Stomach (tissue), 19 donors: ENCODE measurements at places on chromosomes 11 and 22. TPM values are rescaled to one million over a fixed set of nuclear protein-coding genes. Genes with fewer than 3 reads are reported as not detected.
A peak's percentile ranks its signal among the peaks of the same experiment; 100 is the strongest.

DNA sequence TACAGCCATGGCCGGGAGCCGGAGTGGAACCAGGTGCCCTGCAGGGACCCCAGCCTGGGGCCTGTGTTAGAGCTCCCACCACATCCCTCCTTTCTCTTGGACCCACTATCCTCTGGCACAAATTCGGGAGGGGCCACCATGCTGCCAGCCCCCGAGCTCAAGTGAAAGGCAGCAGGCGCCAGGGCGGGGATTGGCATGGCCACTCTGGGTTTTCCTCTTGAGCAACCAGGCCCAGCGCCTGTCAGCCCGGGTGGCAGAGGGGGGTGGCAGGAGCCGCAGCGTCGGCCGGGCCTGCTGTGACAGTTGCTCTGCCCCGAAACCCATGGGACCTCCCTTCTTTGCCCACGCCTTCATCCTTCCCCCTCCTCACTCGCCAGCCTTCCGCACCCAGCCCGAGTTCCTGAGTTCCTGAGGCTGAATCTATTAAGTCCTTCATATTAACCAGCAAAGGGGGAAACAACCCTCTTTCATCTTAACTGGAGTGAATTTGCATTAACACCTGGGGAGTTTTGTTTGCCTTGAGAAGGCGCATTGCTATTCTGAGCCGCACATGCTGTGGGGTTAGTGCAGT is 16.8 kb upstream of the CABP7 start:
- DNase-seq = peak; percentile 54

- DNase-seq = no peak
Measured at GRCh38 chr11:107961480-107961879, 33.2 kb downstream of the RAB39A start.

GRCh38 chr11:12525466-12526055 is 148.2 kb downstream of the PARVA start:
- no peak for DNase-seq

GRCh38 chr11:111531136-111531535 is 9.4 kb upstream of the LAYN start:
- no peak for DNase-seq

BEST1 gene
- total RNA-seq = 1.2 TPM

MRGPRE gene
- total RNA-seq = not detected

PTPRJ gene
- total RNA-seq = 44.3 TPM

CCDC73 gene
- not detected for total RNA-seq

DNAJB7 gene
- total RNA-seq = not detected
